ENCODE measurements at places on chromosomes 11 and 22.

DNA sequence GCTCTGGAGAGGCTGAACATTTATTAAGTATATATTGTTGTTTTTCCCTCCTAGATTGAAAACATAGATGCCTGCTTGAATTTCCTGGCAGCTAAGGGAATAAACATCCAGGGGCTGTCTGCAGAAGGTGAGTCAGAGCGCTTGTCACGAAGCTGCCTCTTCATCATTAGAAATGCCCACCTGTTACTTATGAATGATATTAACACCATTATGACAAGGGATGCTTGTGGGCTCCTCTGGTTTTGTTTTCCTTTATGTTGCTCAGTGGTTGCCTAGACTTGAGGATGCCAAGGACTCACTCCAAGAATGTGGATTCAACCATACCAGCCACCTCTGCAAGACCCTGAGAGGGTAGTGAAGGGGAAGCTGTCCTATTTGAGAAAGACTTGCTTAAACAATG, 156.2 kb downstream of the NAV2 start:
- DNase-seq, result no peak

- DNase-seq, result no peak
Measured at GRCh38 chr22:44032126-44032730, 8.1 kb downstream of the PARVB start.

GRCh38 chr11:119222891-119223290, 16.8 kb downstream of the CBL start:
- no peak for DNase-seq

- DNase-seq, result no peak
Measured at GRCh38 chr11:95674657-95675358, 114.8 kb downstream of the FAM76B start.

GRCh38 chr11:115581871-115582639, 77.8 kb upstream of the CADM1 start:
- no peak for DNase-seq

DNA sequence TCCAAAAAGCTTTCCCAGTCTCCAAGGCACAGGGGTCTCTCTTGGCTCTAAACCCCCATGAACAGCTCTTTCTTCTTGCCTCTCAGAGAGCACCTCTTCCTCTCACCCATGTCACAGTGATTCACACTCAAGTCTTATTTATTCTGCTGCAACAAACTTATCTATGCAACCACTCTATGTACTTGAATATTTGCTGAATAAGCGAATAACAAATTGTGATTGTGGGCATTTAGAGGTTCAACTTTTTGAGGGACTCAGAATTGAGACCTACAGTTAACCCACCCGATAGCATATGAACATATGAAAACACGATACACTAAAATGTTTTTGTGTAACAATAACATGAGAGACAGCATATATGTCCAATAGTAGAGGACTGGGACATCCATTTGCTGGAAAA, 137.1 kb upstream of the NARS2 start:
- DNase-seq, result no peak

GRCh38 chr11:118010738-118011461, 24.7 kb downstream of the IL10RA start:
- DNase-seq, result no peak

DNA sequence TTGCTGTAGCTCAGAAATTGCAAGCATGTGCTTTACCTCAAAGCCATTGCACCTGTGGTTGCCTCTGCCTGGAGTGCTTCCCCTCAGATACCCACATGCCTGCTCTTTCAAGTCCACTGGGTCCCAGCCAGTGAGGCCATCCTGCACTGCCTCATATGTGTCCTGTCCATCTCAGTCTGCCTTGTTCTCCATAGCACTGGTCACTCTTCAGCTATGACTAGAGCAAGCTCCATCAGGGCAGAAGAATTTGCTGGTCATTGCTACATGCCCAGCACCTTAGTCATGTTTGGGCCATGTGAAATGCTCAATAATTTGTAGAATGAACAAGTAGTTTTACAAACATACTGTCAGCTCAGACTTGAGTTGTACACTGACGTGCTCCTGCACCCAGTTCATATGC, 64.4 kb upstream of the HORMAD2 start:
- DNase-seq, result no peak

- DNase-seq, result no peak
Measured at GRCh38 chr11:65493367-65494176, 5.3 kb upstream of the MALAT1 start.
